ENCODE measurements at places on chromosomes 7 and 10.

GRCh38 chr7:1547777-1548437, 8.1 kb downstream of the TMEM184A start:
- DNase-seq: no peak

DNA sequence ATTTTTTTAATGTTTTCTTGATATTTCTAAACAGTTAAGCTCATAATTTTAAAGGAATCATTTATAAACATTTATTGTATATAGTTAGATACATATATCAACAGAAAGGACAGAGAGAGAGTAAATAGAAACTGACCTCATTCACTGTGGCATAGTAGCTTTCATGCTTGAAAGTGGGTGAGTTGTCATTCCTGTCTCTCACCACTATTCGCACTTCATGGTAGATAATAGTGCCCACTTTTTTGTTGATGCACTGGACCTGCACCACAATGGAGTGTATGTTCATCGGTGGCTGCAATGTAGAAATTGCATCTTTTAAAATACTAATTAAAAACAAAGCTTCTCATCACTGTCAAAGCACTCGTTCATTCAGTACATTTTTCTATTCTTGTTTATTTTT, 432.0 kb downstream of the PCDH15 start:
- DNase-seq: no peak

- DNase-seq: no peak
Observed at GRCh38 chr7:50327443-50327842, 22.9 kb downstream of the IKZF1 start.

GRCh38 chr7:108716783-108717182, 147.1 kb downstream of the DNAJB9 start:
- no peak for DNase-seq

GRCh38 chr7:112497481-112497880, 16.7 kb downstream of the LSMEM1 start:
- DNase-seq: no peak

DNA sequence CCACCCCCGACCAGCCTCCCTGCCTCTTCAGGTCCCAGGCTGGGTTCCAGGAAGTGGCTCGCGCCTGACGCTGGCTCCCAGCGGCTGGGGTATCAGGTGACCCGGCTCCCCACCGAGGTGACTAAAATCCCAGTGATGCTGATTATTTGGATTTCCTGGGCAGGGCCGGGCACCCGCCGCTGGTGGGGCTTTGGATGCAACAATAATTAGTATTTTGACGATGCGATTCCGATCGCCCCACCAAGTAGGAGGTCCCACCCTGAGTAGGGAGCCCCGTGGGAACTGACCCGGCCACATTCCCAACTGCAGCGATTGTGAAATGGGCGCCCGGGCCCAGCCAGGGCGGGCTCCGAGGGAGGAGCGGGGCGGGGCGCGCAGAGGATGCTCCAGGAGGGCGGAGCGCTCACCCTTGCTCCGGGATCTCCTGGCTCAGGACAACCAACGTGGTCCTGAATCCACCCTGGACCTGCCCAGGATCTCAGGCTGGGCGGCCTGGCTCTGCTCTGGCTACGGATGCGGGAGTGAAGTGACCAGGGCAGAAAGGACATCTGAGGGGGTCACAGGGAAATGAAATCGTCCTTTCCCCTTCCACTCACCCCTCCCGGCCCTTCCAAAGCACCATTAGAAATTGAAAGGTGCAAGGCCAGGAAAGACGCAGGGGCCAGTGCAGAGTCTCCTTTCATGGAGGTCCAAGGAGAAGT, 32.6 kb downstream of the DUSP5 start:
- DNase-seq: no peak

GRCh38 chr7:22201186-22201880, 155.6 kb downstream of the RAPGEF5 start:
- DNase-seq: no peak

GRCh38 chr10:30028738-30029030, 30.7 kb downstream of the JCAD start:
- DNase-seq: no peak

DNA sequence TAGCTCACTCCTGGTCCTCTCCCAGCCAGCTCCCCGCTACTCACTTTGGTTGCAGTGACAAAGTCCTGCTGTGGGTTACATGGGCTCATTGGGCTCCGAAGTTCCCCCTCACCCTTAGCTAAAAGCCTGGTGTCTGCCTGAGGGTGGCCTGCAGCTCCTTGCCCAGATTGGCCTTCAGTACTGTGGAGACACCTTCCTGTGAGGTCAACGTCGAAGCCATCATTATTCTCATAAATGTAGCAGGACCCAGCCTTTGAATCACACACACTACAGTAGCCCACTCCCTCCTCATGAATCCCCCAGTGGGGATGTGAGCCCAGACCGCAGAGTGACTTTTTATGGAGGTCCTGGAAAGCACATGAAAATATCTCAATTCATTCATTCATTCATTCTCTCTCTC, 10.5 kb downstream of the MBL2 start:
- DNase-seq: no peak

- DNase-seq: no peak
Observed at GRCh38 chr7:86664486-86664885, 20.8 kb downstream of the GRM3 start.
